Cardiac septum (tissue), 1 donor: ENCODE measurements at places on chromosomes 5 and 9. TPM values are rescaled to one million over a fixed set of nuclear protein-coding genes. Genes with fewer than 3 reads are reported as not detected.

VCP gene
- total RNA-seq: 309 TPM

ACTBL2 gene
- total RNA-seq: not detected

TMEM174 gene
- total RNA-seq: not detected

SH3RF2 gene
- total RNA-seq: 231 TPM

- no peak for DNase-seq
Measured at GRCh38 chr9:92717201-92718085, 47.2 kb downstream of the BICD2 start.

GRCh38 chr5:180436275-180436674 is 57.9 kb upstream of the CNOT6 start:
- DNase-seq: no peak

DNA sequence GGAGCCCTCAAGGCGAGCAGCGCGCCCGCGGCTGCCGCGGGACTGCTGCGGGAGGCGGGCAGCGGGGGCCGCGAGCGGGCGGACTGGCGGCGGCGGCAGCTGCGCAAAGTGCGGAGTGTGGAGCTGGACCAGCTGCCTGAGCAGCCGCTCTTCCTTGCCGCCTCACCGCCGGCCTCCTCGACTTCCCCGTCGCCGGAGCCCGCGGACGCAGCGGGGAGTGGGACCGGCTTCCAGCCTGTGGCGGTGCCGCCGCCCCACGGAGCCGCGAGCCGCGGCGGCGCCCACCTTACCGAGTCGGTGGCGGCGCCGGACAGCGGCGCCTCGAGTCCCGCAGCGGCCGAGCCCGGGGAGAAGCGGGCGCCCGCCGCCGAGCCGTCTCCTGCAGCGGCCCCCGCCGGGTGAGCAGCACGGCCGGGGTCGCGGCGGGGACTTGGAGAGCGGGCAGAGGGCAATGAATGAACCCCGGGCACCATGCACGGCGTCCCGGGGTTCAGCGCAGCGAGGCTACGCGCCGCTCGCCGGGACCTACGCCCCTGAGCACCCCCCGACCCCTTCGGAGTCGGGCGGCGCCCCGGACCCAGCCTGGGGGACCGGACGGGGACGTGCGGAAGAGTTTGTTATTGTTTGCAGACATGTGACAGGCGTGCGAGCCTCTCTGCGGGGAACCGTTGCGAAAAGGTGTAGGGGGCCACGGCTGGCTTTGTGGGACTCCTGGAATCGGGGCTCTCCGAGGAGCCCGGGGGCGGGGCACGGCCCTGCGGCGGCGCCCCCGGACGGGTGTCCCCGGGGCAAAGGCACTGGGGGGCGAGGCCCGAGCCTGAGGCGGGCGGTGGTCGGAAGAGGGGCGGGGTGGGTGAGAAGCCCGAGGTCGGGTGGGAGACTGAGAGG is 553 bp downstream of the MAP3K1 start:
- no peak for DNase-seq

DNA sequence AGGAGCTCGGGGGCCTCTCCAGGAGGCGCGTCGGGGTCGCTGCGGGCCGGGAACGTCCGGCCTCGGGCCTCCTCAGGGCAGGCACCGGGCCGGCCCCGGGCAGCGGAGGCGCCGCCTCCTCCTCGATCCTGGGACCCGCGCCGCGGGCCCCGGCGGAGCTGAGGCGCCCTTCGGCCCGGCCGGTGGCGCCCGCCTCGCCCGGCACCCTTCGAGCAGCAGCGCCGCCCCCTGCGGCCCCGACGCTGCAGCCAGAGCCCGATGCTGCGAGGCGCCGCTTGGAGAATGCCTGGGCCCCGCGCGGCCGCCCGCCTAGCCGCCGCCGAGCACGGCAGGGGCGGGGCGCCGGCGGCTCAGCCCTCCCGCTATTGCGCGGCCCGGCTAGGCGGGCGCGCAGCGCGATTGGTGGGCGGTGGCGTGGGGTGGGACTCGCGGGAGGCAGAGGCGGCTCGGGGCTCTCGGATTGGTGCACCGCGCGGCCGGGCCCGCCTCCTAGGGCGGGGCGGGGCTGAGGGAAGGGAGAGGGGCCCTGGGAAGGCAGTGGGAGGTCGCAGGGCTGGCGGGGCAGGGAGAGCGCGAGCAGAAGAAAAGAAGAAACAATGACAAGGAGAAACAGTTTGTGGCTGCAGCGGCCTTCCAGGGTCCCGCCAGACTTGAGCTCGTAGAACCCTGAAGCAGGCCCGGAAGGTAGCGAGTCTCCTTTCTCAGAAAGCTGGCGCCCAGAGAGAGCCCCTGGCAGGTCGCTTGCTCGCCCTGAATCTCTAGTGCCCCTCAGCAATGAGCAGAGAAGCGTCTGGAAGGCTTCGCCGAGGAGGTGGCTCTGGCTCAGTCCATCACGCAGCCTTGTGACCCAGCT is at the start of gene EEIG1:
TSS of gene EEIG1 (minus strand) at position 284 of the 853 bp plus-strand sequence. CDS start 852 bp downstream, outside the sequence.
- DNase-seq: peak; percentile 98

- DNase-seq: no peak
Measured at GRCh38 chr9:101792475-101792874, 54.0 kb upstream of the GRIN3A start.

GRCh38 chr9:19087106-19088000 is 15.4 kb downstream of the HAUS6 start:
- no peak for DNase-seq

GRCh38 chr9:82036086-82036485 is 47.5 kb downstream of the SPATA31D1 start:
- no peak for DNase-seq

- DNase-seq: peak; percentile 91
Measured at GRCh38 chr9:134325813-134326723, at the start of gene RXRA. Gene RXRA, plus strand, starts transcription at chr9:134326455. Its CDS starts 177 bp downstream, at chr9:134326632.

DNA sequence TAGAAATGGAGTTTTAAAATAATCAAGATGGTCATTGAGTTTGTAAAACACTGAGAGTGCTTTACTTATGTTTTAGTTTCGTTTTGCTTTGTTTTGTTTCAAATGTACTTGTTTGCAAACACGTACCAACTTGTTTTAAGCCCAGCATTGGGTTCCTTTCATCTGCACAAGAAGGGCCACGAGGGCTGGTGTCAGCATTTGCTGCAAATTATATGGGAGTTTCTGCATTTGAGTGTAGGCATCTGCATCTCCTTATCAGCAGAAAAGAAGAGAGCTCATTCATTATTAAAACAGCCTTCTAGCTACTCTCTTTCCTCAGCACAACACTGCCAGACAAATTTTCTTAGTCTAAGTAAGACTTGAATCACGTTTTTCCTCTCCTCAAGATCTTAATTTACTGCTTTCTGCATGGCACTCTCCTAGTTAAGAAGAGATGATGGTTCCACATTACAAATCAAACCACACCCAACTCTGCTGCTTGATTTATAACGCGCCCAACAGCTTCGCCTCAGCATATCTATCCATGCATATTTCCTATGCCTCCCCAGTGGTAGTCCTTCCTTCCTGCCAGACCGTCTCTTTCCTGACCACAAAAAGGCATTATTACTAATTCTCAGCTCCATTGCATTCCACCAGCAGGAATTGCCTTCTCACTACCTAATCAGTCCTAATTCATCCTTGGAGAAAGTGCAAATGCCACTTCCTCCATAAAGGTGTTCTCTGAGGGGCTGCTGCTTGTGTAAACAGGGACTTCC is 95.2 kb upstream of the CAST start:
- DNase-seq: no peak

DNA sequence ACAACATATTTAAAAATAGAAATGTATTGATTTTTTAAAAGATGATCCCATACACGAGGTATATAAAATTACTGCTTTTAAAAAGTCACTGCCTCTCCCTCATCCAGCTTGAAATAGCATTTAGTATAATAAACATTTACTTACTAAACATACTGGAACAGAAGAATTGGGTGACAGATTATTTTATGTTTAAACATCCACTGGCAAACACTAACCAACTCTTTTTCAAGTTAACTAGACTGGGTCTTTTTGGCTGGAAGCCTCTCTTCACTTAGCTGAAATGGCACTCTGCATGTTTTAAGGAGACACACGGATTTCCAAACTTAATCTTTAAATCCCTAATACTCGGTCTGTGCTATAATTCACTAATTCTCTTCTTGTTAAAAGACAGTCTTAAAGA is 19.0 kb downstream of the CTXN3 start:
- DNase-seq: no peak
